ENCODE measurements at places on chromosomes 6 and 20.

DNA sequence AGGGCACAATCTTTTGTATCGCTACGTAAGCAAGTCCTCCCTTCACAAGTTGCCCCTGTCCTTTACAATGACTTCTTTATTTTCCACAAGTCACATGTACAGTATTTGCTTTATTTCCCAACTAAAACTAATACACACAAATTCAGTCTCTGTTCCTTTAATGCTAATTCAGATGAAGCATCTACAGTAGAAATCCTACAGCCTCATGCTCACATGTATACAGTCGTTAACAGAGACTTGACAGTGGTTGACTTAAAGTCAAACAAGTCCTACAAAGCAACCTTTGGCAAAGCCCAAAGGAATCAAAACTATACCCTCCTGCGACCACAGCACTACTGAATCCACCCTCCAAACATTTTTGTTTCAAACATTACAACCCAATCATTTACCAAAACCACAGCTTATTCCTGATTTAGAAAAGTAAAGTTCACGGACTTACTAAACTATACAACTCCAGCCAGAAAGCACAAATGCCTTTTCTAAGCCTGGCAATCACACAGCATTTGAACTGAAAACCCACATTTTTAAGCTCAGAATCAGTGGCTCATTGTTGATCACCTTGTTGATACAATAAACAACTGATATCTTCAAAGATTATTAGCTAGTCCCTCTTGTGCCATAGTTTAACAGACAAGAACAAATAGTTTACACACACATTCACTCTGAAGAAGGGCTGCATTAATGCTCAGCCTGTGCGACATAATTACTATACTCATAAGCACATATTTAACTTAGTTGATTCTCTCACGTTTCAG lies 70.9 kb upstream of the NHSL1 start:
- DNase-seq = no peak

DNA sequence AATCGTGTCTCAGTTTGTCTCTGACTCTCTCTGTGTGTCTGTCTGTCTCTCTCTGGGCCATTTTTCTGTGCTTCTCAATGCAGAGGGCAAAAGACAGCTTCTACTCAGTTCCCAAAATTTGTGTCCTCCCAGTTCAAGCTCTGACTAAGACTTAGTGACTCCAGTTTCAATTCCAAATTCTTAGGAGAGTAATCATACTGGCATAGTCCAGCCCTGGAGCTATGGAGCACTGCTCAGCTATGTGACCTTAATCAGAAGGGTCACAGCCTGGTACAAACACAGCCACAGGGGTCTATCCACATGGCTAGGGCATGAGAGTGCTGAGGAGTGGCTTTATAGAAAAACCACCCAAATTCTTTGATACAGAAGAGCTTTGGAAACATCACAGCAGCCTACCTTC lies 91.9 kb downstream of the FOXF2 start:
- no peak for DNase-seq

- peak; percentile 57 for DNase-seq
Measured at GRCh38 chr20:50575865-50576720, 65.9 kb downstream of the PTPN1 start.

- DNase-seq = no peak
Measured at GRCh38 chr6:1657116-1657770, 47.5 kb downstream of the FOXC1 start.

DNA sequence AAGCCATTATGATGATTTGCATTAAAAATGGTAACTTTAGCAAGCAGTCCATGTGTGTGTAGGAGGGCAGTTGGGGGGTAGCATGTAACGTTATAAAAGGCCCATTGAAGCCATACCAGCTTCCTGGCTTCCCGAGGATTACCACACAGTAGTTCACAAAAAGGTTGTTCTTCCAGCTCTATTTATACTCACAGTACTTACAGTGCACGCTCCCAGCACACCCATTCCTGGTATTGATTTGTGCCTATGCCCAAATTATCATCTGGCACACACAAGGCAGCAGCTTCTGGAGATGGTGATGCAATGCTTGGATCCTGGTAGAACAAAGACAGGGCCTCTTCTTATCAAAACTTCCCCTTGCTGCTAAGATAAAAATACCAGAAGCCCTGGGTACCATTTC lies 436.8 kb downstream of the HAO1 start:
- DNase-seq = no peak

DNA sequence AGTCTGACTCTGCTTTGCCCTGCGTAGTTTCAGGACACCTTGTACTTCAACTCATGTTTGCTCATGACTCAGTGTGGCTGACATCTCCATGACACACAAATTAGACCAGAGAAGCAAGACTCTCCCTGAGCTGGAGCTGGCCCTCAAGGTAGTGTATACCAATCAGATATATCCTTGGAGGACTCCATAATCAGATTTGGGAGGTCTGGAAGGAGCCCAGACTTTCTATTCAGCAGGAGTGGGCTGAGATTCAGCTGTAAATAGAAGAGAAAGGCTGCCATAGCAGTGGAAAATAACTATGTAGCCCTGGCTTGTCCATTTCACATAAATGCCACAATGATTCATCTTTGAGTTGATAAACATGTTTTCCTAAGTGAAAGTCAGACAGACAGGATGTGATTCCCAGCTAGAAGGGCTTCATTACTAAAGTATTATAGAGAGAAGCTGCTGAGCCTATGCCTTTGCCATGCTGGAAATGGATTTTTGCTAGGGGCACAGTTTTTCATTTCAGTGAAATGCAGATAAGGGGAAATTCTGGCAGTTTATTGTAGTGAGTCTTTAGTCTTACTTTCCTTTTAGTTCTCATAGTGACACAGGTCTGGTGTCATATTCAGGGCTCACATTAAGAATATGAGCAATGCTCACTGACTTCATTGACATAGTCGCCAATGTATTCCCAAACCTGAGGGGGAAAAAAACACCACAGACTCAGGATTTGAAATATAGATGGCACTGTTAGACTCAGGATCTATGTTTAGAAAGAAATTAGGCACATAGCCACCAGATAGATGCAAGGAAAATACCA lies 95.3 kb downstream of the CLVS2 start:
- no peak for DNase-seq

- no peak for DNase-seq
Measured at GRCh38 chr6:85917522-85917921, 274.8 kb upstream of the SYNCRIP start.

GRCh38 chr6:154358019-154358545 lies 1.5 kb upstream of the IPCEF1 start:
- no peak for DNase-seq

DNA sequence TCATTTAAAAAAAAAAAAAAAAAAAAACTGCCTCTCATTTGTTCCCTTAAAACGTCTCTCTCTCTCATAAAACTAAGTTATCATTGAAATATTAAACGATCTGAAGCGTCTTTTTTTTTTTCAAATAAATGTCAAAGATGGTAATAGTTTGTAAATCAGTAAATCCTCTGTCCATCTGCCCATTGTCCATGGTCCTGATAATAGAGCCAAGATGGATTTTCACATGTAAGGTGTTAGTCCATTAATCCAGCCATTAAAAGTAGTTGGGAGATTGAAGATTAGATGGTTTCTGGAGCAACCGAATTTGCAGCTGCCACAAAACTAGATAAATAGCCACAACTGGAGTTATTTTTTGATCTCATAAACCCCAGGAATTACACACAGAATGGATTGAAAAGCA lies 145.8 kb upstream of the SNX9 start:
- no peak for DNase-seq

GRCh38 chr6:75331151-75331550 lies 46.6 kb upstream of the TMEM30A start:
- no peak for DNase-seq

DNA sequence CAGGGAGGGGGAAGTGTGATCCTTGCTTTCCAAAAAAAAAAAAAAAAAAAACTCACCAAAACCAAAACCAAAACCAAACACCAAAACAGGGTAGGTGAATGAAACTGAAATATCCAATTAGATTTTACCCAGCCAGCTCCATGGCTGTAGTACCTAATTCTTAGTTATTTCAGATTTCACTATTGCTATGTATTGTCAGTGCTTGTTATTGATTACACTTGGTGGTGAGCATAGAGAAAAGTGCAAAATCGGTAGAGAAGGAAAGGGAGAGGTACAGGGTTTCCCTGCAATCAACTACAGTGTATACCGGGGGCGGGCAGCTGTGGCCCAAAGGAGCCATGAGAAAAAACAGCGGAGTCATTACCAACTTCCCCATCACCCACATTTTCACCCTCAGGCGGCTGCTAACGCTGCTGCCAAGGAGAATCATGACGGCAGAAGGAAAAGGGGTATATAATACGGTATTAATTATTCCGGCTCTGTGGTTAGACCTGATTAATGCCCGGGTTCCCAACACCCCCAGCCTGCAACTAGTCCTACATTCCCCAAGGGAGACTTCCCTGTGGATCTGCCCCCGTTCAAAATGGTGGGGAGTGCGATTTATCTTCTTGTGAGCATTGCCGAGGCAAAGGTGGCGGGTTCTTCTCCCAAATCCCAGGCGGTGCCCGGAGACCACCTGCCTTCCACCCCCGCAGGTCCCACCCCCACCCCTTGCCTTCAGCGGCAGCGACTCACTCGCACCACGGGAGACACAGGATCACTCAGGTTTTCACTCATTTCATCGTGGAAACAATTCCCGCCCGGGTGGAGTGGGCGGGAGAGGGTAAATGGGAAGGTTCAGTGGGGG lies at the start of gene C6orf62:
TSS of gene C6orf62 (minus strand) at position 30 of the 847 bp plus-strand sequence. CDS start 486 bp downstream, outside the sequence.
- DNase-seq = no peak

- peak; percentile 2 for DNase-seq
Measured at GRCh38 chr20:13302647-13303450, 81.8 kb downstream of the ISM1 start.

- DNase-seq = no peak
Measured at GRCh38 chr20:16569246-16570153, 3.7 kb downstream of the KIF16B start.

- no peak for DNase-seq
Measured at GRCh38 chr6:48835421-48835958, 627.6 kb downstream of the MMUT start.

DNA sequence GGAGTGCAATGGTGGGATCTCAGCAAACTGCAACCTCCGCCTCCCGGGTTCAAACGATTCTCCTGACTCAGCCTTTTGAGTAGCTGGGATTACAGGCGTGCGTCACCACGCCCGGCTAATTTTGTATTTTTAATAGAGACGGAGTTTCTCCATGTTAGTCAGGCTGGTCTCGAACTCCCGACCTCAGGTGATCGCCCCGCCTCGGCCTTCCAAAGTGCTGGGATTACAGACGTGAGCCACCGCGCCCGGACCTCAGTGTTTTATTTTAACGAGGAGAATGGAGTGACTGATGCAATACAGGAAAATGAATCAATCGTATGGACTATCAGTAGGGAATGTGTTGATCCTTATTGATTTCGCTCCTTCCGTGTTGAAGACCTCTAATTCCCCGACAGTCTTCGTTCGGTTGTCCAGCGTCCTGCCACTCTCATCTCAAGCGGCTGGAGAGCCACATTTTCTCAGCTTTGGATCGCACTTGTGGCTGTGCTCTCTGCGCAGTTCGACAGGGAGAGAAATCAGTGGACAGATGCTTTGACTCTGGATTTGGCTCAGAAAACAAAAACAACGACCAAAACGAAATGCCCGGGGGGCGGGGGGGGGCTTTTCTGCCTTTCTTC lies 166.2 kb downstream of the TRIM27 start:
- no peak for DNase-seq

DNA sequence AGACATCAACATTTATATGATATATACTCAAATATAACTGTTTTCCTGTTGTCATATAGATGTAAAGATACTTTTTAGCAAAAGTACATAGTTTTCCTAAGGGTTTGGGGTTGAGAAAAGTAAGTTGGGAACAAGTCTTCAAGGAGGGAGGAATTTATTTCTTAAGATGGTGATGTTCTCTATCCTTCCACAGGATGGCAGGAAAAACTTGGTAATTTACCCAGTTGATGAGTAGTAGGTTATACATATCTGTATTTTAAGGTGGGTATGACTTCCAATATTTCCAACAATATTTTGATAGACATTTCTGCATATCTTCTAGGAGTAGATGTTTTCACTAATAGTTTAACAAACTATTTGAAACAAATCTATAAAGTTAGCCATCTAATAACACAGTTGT lies 254.4 kb downstream of the RIMS1 start:
- no peak for DNase-seq

DNA sequence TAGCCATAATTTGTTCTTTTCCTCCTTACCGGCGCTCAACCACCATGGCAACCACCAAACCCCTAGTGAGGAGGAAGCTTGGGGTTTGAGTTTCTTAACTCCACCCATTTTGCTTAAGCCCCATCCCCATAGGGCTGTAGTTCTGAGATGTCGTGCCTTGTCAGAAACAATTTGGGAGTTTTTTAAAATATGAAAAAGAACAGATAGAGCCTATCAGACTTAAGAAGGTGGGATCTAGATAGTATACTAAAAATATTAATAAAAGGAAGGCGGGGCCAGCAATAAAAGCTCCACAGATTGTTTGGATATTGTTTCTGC lies 5.6 kb downstream of the BRD2 start:
- no peak for DNase-seq

- DNase-seq = no peak
Measured at GRCh38 chr6:161590961-161591627, 317.2 kb upstream of the AGPAT4 start.

GRCh38 chr6:106141441-106142237 lies 55.5 kb downstream of the PRDM1 start:
- no peak for DNase-seq

GRCh38 chr6:6688951-6689350 lies 100.4 kb downstream of the LY86 start:
- no peak for DNase-seq

Data from stimulated activated CD4-positive, alpha-beta T cell treated with anti-CD3 and anti-CD28 coated beads, TNF-alpha, amount 100 ng/mL, for 1 hour (primary cell).